ENCODE measurements at places on chromosomes 7 and 10. TPM values are rescaled to one million over a fixed set of nuclear protein-coding genes. Genes with fewer than 3 reads are reported as not detected.
A peak's percentile ranks its signal among the peaks of the same experiment; 100 is the strongest.

DNA sequence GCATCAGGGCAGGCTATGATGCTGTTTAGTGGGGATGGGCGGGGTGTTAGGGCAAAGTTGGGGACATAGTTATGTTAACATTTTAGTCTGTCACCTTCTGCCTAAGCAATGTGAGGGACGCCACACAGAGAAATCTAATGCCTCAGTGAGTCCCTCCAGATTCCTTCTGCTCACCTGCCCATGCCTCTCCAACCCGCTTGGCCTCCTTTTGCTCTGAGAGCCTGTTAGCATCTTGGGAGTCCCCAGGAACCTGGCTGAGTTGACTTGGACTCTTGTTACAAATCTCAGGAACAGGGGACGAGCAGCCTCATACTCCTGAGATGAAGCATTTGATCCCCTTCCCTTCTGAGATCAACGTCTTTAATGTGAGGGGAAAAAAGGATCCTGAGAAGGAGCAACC, 336.8 kb downstream of the CCSER2 start:
- DNase-seq, result no peak

- DNase-seq, result no peak
Observed at GRCh38 chr10:3067859-3068179, 471 bp downstream of the PFKP start.

DNA sequence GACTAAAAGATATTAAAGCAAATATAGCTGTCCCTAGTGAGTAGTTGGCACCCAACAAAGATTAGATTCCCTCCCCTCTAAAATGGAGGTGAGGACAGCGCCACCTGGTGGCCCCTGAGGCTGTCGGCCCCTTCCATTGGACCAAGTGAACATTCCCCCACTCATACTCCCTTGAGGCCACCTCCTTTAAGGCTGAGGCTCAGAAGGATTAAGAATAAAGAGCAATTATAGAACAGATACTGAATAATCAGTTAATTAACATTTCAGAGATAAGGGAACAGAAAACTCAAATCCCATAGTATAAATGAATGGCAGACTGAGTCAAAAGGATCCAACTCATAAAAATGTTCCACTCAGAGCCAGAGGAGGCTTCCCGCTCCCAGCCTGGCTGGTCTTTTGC, 130.4 kb upstream of the GHITM start:
- DNase-seq, result peak; percentile 62

DNA sequence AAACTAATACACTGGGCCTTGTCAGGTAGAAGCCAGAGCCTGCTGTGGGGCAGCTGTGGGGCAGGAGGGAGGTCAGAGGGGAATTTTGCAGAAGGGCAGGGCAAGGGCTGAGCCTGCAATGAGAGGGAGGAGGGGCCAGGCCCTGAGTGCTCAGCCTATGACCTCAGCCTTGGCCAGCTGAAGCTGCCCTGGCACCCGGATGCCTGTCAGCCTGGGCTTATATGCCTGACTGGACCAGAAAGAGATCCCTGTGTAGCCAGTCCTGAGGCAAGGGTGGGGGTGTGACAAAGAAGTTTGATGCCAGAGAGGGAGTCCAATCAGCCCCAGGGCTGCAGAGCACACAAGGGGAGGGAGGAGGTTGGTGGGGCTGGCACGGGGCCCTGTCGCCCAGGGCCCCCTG, 22.3 kb upstream of the PRRT4 start:
- no peak for DNase-seq

GRCh38 chr10:121721257-121721656, 123.0 kb upstream of the FGFR2 start:
- no peak for DNase-seq

- no peak for DNase-seq
Observed at GRCh38 chr10:98778277-98778759, 331.6 kb upstream of the HPS1 start.

GRCh38 chr7:146002008-146002407, 114.6 kb upstream of the CNTNAP2 start:
- no peak for DNase-seq

DNA sequence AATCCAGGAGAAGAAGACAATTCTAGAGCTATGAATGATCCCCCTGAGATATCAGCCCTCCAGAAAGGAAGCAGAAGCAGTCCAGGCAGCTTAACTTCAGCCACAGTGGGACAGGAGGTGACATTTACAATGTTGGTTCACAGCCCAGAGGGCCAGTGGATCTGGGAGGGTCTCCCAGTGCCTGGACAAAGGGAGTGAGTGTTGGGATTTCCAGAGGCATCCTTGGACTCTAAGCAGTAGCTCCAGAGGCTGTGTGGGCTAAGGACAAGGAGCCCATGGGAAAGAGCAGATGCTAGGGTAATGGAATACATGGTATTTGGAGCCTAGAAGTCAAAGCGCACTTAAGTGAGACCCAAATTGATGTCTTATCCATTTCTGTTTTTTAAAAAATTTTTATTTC, 97.4 kb upstream of the NUPR2 start:
- no peak for DNase-seq

GRCh38 chr10:102246261-102246660, 929 bp downstream of the GBF1 start:
- no peak for DNase-seq

DNA sequence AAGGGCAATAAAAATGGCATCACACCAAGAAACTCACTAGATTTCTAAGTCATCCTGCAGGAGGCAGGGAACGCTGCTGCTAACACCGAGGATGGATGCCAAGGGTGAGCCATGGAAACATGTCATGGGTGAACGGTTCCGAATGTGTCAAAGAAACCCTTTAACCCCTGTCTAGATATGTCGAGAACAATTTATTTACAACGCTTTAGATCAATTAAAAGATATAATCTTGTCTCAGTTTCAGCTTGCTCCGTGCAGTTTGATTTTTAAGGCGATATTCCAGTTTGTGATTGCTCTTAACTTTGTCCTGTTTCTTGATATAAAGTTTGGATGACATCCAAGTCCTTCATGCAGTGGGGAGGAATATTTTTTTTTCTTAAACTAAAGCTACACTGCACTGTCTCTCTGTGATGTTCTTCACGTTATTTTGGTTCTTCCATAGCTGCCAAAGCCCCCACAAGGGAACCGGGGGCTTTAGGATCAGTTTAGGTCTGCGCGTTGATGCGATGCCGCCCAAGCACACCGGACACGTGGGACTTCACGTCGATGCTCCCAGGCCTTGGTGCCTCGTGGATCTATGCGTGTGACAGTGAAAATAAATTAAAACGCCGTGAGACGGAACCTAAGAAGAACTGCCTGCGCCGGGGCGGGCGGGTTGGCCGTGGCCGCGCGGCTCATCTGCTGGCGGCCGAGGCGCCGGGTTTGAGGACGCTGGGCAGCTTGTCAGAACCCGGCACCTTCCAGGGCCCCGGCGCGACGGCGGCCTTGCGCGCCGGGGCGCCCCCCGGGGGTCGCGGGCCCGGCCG, 220.3 kb downstream of the PHTF2 start:
- peak; percentile 61 for DNase-seq

DNA sequence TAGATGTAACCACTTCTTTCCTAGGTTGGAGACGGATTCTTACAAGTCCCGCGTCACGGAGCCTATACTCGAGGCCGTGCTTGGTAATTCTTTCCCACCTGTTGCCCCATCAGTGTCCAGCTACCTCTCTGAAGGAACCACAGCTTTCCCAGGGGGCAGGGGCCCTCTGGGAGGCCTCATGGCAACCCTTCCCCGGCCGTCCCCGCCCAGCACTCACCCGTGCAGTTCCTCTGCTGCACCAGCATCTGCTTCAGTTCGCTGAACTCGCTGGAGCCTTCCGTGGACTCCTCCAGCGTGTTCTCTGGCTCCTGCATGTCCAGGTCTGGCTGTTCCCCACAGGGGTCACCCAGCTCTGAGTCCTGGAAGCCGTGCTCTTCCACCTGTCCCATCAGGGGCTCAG, 24.5 kb downstream of the ZNF777 start:
- DNase-seq, result no peak

DNA sequence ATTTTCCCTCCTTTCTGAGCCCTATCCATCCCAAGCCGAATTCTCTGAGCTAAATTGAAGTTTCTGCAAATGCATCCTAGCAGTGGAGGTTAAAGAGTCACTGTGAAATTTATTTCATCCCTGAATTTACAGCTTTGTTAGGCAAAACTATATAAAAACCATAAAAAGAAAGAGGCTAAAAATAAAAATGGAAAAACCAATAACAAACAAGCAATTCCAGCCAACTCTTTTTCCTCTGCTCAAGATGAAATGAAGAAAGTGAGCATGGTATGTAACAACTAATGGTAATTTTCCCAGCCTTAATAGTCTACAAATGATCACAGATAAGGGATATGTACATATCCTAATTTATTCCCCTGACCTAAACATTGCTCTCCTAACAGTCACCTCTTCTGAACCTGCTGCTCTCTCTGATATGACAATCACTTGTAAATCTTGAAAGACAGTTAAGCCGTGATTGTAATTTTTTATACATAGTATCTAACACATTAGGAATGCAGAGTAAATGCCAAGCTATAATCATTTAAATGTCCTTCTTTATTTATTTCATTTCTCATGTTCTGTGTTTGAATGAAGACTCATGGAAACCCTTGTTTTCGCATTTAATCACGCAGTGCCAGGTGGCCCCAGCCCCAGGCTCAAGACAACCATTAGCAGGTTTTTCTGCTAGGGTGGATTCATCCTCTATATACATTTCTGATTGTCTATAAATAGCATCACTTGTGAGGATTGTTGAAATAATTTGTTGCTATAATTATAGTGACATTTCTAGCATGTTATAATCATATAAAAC, 48.6 kb upstream of the NRP1 start:
- DNase-seq, result no peak

GRCh38 chr10:128059982-128060293, 66.3 kb downstream of the MKI67 start:
- no peak for DNase-seq

DNA sequence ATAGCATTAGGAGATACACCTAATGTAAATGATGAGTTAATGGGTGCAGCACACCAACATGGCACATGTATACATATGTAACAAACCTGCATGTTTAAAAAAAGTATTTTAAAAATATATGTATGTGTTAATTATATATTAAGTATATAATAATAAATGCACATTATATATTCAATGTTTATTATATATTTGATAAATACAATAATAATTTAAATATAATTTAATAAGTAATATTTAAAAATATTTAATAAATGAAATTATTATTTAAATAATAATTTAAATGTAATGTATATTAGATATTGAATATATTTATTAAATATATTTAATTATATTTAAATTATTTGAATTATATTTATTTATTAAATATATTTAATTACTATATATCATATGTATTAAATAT, 661.3 kb upstream of the COBL start:
- DNase-seq, result no peak

- no peak for DNase-seq
Observed at GRCh38 chr10:50541921-50542320, 81.8 kb downstream of the SGMS1 start.

DNA sequence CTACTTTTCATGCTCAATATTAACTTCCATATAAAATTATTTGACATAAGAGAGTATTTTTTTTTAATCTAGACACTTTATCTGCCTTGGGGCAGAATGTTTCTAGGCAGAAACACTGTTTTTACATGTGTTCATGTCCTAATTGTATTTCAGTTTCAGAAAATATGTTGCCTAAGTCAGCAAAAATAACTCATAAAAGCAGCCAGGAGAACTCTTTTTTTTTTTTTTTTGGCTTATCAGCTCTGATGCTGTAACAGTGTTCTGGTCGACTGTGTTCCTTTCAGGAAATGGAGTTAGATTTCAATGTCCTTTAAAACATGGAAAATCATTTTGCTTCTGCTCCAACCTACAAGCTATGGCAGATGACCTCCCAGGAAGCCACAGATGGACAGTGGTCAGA, 63.2 kb upstream of the OPALIN start:
- no peak for DNase-seq

DNA sequence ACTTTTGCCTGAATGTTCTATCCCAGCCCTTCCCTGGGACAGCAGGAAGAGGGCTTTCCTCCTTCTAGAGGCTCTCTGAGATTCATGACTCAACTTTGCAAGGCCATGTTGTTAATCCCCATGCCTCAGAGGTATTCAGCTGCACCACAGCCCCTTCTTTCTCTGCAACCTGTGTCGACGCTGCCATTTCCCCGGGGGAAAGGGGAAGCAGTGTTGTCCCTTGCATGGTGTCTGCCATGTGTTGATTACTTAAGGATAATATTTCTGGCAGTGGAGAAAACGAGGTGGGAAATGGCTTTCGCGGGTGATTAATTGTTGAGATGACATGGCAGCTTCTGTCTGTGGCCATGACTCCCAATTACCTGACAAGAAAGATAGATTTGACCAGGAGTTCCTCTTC, 133.1 kb downstream of the SORCS3 start:
- no peak for DNase-seq

DNA sequence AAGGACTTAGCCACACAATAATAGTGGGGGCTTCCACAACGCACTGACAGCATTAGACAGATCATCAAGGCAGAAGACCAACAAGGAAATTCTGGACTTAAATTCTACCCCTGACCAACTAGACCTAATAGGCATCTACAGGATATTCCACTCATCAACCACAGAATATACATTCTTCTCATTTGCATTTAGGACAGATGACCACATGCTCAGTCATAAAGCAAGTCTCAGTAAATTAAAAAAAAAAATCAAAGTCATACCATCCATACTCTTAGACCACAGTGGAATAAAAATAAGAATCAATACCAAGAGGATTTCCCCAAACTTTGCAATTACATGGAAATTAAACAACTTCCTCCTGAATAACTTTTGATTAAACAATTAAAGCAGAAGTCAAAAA, 155.9 kb downstream of the CDK14 start:
- DNase-seq, result no peak

DNA sequence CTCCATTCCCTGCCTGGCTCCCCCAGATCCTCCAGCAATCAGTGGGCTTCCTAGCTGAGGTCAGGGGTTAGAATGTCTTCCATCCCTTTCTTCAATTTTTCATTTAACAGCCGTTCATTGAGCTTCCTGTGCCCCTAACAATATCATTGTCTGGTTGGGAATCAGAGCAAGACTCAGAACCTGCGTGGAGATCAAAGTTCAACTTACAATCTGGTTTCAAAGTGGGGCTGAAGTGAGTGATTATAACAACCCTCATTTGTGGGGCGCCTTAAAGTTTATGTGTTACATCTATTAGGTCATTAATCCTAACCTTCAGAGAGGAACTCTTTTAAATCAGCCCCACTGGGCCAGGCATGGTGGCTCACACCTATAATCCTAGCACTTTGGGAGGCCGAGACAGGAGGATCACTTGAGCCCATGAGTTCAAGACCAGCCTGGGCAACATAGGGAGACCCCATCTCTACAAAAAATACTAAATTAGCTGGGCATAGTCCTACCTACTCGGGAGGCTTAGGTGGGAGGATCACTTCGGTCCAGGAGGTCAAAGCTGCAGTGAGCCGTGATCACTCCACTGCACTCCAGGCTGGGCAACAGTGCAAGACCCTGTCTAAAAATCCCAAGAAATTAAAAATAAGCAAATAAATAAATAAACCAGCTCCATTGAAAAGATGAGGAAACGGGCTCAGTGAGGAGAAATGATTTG, 45.4 kb upstream of the SLF2 start:
- no peak for DNase-seq

The PVRIG gene
- 4.8 TPM for total RNA-seq

The SLC18A3 gene
- total RNA-seq, result 0.47 TPM

The WDR86 gene
- not detected for total RNA-seq

The ARL3 gene
- 2.5 TPM for total RNA-seq

The HNRNPH3 gene
- 53.4 TPM for total RNA-seq

The COBL gene
- total RNA-seq, result 25.6 TPM

The SOSTDC1 gene
- total RNA-seq, result 2.3 TPM

The FBXO24 gene
- total RNA-seq, result 1.1 TPM

The PYROXD2 gene
- total RNA-seq, result 7.2 TPM

The MORN4 gene
- 1.4 TPM for total RNA-seq

The GALNT17 gene
- 3.0 TPM for total RNA-seq

The RTKN2 gene
- 5.8 TPM for total RNA-seq

The DNAJC12 gene
- total RNA-seq, result not detected

The EPDR1 gene
- 17.6 TPM for total RNA-seq

The PALD1 gene
- 1.2 TPM for total RNA-seq

The ABCF2 gene
- total RNA-seq, result 20.7 TPM

The CDC123 gene
- 52.0 TPM for total RNA-seq

Measured in Peyer's patch (tissue), 4 donors.